Posterior cingulate gyrus (tissue), 11 donors: ENCODE measurements at places on chromosomes 12 and 14.

DNA sequence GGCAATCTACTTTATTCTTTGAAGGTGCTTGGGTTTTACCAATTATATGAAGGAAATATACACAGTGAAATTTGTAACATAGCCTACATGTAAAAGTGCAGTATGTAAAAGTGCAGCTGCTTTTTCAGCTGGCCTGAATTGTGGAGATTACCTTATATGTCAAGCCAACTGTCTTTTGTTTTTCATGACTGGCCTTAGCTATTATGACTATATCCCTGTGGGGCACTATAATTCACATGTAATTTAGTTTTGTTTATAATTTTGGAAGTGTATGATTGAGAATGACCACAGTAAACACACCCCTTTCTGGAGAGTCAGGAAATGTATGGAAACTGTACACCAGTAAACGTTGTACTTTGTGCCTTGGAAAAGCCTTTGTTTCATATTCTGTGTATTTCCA, 435.0 kb upstream of the STXBP6 start:
- DNase-seq, result no peak

DNA sequence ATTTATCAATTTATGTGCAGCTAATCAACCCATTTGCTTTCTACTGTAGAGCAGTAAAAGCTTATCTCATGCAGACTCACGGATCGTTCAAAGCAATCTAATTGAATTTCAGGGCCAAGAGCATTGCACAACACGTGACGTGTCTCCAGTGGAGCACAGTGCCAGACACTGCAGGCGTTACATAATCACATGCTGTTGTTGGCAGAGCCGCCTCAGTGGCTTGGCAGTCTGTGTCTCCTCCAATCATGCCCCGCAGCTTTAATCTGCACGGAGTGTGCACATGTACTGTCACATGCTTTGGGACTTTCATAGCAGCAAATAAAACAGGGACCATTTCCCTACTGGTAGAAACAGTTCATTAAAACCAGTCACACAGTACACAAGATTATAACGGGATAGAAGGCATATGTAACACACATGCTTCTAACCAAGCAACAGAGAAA, 309.3 kb downstream of the ITPR2 start:
- peak; percentile 80 for DNase-seq

DNA sequence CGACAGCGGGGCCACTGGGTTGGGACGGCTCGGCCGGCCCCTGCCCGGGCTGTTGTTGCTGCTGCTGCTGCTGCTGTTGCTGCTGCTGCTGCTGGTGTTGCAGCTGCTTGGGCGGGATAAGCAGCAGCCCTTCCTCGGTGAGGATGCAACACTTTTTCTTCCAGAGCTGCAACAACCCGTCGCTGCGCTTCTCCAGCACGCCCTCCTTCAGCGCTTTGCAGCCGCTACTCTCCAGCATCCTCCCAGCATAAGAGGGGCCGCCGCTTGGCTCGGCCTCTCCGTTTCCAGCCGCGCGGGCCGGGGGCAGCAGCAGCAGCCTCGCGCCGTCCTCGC, 529 bp downstream of the PHLDA1 start:
- no peak for DNase-seq

- no peak for DNase-seq
Measured at GRCh38 chr14:100813291-100813690, 12.6 kb upstream of the MEG3 start.

DNA sequence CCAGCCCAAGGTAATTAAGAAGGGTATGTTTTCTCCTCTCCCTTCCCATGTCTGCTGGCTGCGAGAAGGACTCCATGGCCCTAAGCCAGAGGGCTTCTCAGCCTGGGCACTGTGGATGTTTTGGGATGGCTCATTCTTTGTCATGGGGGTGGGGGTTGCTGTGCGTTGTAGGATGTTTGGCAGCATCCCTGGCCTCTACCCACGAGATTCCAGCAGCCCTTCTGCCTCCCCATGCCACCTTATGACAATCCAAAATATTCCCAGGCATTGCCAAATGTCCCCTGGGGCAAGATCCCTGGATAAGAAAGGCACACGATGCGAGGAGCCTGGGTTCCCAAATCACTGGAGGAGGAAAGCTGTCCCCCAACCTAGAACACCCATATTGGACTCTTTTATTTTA, 36.4 kb downstream of the DAO start:
- no peak for DNase-seq

GRCh38 chr14:21987937-21988336, 314.3 kb upstream of the OR4E1 start:
- no peak for DNase-seq

DNA sequence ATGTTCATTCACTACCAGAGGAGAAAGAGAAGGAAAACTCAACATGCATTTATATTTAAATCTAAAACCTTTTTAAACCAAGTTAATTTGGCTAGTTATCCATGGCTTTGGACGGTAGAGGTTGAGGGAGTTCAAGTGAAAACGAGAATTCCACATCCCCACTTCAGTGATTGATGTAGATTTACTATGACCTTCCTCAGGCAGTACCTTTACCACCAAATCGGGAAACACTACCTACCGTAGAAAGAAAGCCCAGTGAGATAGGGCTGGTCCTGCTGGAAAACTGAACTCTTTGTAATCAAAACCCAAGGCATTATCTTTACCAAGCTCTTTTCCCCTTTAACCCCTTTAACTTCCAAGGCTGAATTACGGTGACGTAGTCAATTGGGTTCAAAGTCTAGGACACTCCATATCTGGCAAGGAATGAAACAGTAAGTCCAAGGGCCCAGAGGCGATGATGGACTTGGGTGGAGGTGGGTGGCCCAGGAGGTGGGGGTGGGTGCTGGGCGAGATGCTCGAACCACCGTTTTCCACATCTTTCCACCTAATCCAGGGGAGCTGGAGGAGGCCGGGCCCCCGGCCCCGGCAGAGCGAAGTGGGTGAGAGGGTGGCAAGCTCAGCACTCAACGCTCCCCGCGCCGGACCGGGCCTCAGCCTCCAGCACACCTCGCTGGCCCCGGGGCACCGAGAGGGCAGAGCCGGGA, 618 bp downstream of the SEC23A start:
- DNase-seq, result no peak

GRCh38 chr12:23555825-23556207, 393.7 kb downstream of the SOX5 start:
- no peak for DNase-seq

DNA sequence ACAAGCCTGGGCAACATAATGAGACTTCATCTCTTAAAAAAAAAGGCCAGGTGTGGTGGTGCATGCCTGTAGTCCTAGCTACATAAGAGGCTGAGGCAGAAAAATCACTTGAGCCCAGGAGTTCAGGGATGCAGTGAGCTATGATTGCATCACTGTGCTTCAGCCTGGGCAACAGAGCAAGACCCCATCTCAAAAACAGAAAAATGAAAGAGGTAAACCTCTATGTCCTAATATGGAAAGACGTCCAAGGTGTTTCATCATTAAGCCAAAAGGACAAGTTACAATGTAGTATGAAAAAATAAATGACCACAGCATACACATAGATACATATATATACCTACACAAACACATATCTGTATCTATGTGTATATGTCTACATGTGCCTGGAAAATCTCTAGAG, 15.4 kb downstream of the SPTB start:
- DNase-seq, result no peak

DNA sequence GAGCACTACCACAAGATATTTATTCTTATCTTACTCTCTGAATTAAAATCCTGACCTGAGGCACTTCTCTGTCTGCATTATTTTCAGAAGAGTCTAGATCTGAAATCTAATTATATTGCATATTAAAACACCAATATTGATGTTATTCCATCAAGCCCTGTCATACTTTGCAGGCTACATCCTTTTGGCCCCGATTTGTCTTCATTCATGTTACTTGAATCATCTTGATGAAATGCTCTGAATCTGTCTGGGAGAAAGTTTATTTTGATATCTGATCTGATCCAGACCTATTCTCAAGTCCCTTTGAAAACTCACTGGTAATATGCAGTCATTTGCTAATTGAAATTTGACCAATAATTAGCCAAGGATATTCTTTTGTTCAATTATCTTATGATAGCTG, 79.9 kb downstream of the BBS10 start:
- no peak for DNase-seq

- no peak for DNase-seq
Measured at GRCh38 chr14:57714487-57714931, 151.4 kb downstream of the SLC35F4 start.

- DNase-seq, result no peak
Measured at GRCh38 chr12:8742501-8742900, 44.7 kb downstream of the RIMKLB start.

GRCh38 chr12:126741536-126742240, 1525.3 kb upstream of the TMEM132C start:
- DNase-seq, result no peak

- DNase-seq, result no peak
Measured at GRCh38 chr12:74285773-74286172, 251.9 kb upstream of the ATXN7L3B start.

DNA sequence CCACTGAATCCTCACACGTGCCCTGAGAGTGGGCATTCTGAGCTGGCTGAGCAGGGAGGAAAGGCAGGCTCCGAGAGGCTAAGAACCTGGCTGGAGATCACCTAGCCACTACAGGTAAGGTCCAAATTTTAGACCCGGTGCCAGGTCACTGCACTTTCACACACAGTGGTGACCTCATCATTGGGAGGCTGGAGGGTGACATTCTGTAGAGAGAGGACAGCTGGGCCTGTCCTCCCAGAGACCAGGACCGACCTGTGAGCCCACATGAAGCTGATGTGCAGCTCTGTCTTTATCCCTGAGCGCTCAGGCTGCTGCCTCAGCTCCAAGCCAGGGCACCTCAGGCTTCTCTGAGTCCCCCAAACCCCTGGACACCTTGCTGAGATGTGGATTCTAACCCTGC, 4.1 kb downstream of the TTC7B start:
- DNase-seq, result no peak
